ENCODE measurements at places on chromosomes 7 and 10.

DNA sequence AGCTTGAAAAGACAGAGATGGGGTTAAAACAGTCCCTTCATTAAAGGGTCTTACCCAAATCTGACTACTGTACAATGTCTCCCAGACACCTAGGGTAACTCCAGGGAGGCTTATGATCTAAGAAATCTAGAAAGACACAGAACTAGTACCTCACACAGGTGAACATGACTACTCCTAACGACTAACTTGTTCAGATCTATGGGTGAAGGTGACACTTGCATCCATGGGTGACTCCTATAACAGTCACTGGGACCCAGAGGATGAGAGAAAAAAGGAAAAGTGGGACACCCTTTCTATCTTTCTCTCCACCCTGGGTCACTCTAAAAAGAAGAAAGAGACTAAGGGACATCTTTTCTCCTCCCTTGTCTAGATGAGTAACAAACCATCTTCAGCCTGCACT, 19.2 kb downstream of the AKR1C8 start:
- DNase-seq: no peak

DNA sequence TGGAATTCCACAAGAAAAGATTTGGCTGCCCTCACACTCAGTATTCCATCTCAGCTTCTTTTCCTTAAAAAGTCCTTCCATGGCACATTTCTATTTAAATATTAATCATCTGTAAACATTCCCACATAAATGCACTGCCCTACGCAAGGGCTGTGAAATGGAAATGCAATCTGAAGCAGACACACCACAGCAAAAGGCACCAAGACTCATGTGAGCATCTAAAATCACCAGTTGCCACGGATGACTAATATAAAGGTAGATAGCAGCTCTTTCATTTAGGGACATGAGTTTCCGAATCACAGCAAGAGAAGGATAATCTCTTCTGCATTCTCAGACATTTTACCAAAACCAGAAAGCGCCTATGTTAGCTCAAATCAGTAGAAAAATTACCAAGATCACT, 31.6 kb downstream of the COA1 start:
- no peak for DNase-seq

- DNase-seq: no peak
Measured at GRCh38 chr7:96427143-96427542, 105.2 kb upstream of the SLC25A13 start.

DNA sequence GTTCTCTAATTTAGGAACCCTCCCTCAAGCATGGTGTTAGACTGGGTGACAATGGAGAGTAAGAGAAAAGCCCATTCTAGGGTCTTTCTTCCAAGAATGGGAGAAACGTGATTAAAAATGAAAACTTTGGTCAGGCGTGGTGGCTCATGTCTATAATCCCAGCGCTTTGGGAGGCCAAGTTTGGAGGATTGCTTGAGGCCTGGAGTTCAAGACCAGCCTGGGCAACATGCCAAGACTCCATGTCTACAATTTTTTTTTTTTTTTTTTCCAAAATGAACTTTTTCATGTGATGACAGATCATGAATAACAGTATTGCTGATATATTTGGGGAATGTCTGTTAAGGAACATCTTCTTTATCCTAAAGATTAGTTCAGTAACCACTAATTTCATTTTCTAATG, 194.6 kb downstream of the MLLT10 start:
- no peak for DNase-seq

- DNase-seq: no peak
Measured at GRCh38 chr10:133399123-133399601, 5.2 kb downstream of the MTG1 start.

All from hypothalamus (tissue), 51 donors.